Left renal pelvis (tissue), 4 donors: ENCODE measurements at places on chromosomes 6 and 20. TPM values are rescaled to one million over a fixed set of nuclear protein-coding genes. Genes with fewer than 3 reads are reported as not detected.

TMEM217 gene
- 1.3 TPM for polyA plus RNA-seq

TIAM2 gene
- polyA plus RNA-seq: 20.6 TPM

DNA sequence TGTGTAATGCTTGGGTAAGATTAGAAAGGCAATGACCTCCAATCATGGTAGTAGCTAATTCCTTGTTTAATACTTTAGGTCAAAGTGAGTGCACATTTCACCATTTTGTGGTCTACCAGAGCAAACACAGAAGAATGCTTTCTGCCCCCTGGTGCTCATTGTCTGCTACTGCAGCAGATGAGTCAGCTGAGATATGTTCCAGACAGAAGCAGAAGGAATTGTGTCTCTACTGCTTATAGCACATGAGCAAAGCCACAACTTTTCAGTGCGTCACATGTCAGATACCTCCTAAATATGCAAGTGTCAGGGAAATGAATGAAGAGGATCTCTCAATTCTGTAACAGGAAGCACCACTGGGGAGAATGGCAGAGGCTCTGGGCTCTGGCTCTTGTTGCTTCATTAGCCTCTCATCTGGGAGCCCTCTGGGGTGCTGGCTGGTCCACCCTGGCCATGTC lies 308.9 kb downstream of the ALDH8A1 start:
- peak; percentile 32 for DNase-seq

DNA sequence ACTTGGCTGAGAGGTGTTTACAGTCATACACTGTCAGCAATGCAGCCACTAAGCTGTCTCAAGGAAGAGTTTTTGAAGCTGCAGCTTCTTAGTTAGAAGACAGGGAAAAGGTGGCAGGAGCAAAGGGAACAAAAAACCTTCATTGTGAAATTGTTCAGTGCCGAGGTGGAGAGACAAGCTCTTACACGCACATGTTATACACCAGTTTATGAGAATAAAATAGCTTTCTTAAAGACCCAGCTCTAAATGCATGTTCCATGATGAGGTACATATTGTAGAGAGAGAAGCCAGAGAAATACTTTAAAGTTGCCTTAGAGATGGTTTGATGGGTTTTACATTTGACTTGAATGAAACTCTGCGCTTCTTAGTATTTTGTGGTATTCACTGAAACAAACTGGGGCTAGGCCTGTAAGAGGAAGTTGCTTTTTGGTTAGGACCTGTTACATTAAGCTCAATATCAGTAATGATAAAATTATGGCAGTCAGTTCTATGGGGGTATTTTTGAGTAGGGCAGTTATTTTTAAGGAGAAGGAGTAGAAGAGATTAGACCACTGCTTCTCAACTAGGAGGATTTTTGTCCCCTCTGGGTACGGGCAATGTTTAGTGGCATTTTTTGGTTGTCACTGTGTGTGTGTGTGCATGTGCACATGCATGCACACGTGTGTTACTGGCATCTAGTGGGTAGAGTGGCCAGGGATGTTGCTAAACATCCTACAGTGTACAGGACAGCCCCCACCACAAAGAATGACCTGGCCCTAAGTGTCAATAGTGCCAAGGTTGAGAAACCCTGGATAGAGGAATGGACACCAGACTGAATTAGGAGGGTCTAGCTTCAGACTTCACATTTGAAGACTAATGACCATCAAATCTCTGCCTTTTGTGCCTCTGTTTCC lies 9.8 kb downstream of the NEDD9 start:
- no peak for DNase-seq
